ENCODE measurements at places on chromosomes 11 and 22. TPM values are rescaled to one million over a fixed set of nuclear protein-coding genes. Genes with fewer than 3 reads are reported as not detected.

The GNAZ gene
- 0.56 TPM for total RNA-seq

The PTS gene
- 22.6 TPM for total RNA-seq

GRCh38 chr11:1746956-1747752, 3.2 kb downstream of the IFITM10 start:
- no peak overlapping the region for H3K4me3 ChIP-seq
- H3K4me1 ChIP-seq, result peaks cover 14% of the 10 kb centered on the region
- no peaks in the 10 kb centered on the region for H3K36me3 ChIP-seq

The H19 gene
- total RNA-seq, result not detected

The OR5B2 gene
- not detected for total RNA-seq

GRCh38 chr11:1031121-1031899, 5.2 kb downstream of the MUC6 start:
- H3K27ac ChIP-seq, result no peak overlapping the region
- no peaks in the 10 kb centered on the region for H3K4me1 ChIP-seq
- no peak overlapping the region for H3K4me3 ChIP-seq
- H3K27me3 ChIP-seq, result no peaks in the 10 kb centered on the region

GRCh38 chr22:36767035-36767775, 8.7 kb downstream of the IFT27 start:
- peaks cover 4% of the 10 kb centered on the region for H3K36me3 ChIP-seq
- no peak for DNase-seq
- no peak overlapping the region for H3K4me3 ChIP-seq
- no peaks in the 10 kb centered on the region for H3K27me3 ChIP-seq
- peaks cover 3% of the 10 kb centered on the region for H3K4me1 ChIP-seq

DNA sequence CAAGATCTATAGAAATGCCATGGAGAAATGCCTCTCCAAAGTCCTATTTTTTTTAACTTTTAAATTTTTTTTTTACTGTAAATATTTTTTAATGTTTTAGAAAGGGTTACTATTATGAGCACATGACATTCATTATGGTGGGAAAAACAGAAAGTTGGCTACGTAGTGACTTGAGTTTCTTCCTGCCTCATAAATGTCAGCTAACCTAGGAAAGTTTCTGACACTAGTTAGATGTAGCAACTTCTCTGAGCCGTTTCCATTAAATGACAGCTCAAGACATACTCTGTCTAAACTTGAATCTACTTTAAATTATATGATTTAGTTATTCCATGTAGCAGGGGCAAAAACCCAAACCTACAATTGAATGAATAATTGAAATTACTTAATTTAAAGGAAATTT, 18.4 kb upstream of the CTSC start:
- no peaks in the 10 kb centered on the region for H3K36me3 ChIP-seq
- H3K27ac ChIP-seq, result no peak overlapping the region
- no peak for DNase-seq
- H3K4me3 ChIP-seq, result no peak overlapping the region
- peaks cover 54% of the 10 kb centered on the region for H3K4me1 ChIP-seq
- H3K27me3 ChIP-seq, result no peaks in the 10 kb centered on the region

DNA sequence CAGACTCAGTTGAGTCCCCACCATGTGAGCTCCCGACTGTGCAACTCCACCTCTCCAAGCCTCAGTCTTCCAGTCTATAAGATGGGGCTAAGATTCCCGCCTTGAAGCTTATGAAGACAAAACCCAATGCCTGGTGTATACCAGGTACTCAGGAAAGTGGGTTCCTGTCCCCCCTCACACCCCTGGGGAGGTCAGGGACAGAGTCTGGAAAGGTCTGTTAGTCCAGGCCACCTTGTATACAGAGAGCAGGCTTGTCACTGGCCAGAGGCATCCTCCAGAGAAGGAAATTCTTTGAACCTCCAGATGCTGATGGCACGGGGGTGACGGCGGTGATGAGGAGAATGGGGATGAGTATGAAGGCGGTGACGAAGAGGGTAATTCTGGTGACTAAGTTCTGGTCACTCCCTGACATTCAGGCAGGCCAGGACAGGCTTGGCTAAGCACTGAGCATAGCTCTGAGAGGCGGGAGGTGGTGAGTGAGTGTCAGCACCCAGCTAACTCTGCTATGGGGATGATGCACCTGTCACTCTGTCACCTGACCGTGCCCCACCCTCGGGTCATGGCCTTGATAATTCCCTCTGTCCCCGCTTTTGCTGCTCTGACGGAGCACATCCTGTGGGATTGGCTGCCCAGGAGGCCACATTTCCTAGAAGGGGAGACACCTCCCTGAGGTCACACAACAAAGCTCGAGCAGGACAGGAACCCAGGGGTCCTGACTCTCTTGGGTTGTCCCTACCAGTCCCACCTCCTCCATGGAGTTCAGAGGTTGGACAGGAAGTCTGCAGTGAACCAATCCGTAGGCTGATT, 30.9 kb upstream of the CSNK1E start:
- H3K4me3 ChIP-seq, result no peak overlapping the region
- no peaks in the 10 kb centered on the region for H3K36me3 ChIP-seq
- no peaks in the 10 kb centered on the region for H3K4me1 ChIP-seq
- DNase-seq, result no peak
- H3K27ac ChIP-seq, result no peak overlapping the region

The MMP11 gene
- 0.85 TPM for total RNA-seq

GRCh38 chr11:64451856-64452255, 92.9 kb downstream of the RPS6KA4 start:
- H3K36me3 ChIP-seq, result no peaks in the 10 kb centered on the region
- H3K27me3 ChIP-seq, result peaks cover 7% of the 10 kb centered on the region
- H3K4me3 ChIP-seq, result no peak overlapping the region
- H3K27ac ChIP-seq, result no peak overlapping the region

DNA sequence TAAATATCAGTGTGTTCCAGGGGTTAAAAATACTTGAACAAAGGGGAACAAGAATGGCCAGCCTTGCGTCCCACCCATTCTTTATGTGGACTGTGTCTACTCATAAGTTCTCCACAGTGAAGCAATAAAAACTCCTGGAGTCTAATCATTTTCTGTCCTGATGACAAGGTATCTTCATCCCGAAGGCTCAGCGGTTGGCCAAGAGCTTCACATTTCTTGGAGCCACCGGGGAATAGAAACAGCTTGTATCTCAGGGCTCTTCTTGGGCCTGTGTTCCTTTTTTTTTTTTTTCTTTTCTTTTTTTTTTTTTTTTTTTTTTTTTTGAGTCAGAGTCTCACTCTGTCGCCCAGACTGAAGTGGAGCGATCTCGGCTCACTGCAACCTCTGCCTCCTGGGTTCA, 36.8 kb upstream of the ADORA2A start:
- no peaks in the 10 kb centered on the region for H3K27me3 ChIP-seq
- no peak overlapping the region for H3K27ac ChIP-seq
- peaks cover 14% of the 10 kb centered on the region for H3K4me1 ChIP-seq
- DNase-seq, result no peak

DNA sequence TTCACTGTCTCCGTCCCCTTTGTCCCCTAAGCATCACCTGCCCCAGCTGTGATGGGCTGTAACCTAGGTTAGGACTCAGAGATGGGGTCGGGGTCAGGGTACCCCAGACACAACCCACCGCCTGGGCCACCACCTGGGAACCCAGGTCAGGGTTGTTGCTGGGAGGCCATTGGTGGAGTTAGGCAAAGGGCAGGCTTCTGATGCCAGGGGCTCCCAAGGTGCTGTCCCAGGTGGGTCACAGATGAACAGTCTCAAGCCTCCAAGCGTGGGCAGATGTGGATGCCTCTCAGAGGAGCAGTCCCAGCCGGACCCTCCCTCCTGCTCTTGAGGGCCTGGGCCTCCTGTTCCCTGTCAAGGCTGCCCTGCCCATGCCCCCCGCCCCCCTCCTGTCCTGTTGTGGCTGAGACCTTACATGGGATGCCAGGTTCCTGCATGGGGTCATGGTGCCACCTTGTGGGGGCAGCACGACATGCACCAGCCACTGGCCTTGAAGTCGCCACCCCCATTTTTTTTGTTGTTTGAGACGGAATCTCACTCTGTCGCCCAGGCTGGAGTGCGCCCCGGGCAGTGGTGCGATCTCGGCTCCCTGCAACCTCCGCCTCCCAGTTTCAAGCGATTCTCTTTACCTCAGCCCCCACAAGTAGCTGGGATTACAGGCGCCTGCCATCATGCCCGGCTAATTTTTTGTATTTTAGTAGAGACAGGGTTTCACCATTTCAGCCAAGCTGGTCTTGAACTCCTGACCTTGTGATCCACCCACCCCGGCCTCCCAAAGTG, 12.1 kb downstream of the GATD1 start:
- H3K36me3 ChIP-seq, result peaks cover 26% of the 10 kb centered on the region
- no peak overlapping the region for H3K27ac ChIP-seq
- peaks cover 9% of the 10 kb centered on the region for H3K4me1 ChIP-seq

- no peak overlapping the region for H3K4me3 ChIP-seq
- H3K4me1 ChIP-seq, result peaks cover 9% of the 10 kb centered on the region
- no peaks in the 10 kb centered on the region for H3K27me3 ChIP-seq
These were observed 45.3 kb downstream of the RAB6A start for GRCh38 chr11:73715541-73715940.

- H3K36me3 ChIP-seq, result no peaks in the 10 kb centered on the region
- H3K4me3 ChIP-seq, result no peak overlapping the region
- H3K27me3 ChIP-seq, result peaks cover 14% of the 10 kb centered on the region
These were observed 3.4 kb downstream of the SCGB1D4 start for GRCh38 chr11:62295504-62295903.

GRCh38 chr11:18617688-18618341, 16.3 kb downstream of the SPTY2D1 start:
- peaks cover 53% of the 10 kb centered on the region for H3K4me1 ChIP-seq
- H3K4me3 ChIP-seq, result peak overlapping the region; percentile 33
- H3K36me3 ChIP-seq, result peaks cover 20% of the 10 kb centered on the region

GRCh38 chr11:66187453-66187852, 81.0 kb upstream of the RAB1B start:
- H3K27me3 ChIP-seq, result no peaks in the 10 kb centered on the region
- peaks cover 18% of the 10 kb centered on the region for H3K36me3 ChIP-seq
- no peak overlapping the region for H3K4me3 ChIP-seq
- peaks cover 38% of the 10 kb centered on the region for H3K4me1 ChIP-seq
- no peak for DNase-seq

DNA sequence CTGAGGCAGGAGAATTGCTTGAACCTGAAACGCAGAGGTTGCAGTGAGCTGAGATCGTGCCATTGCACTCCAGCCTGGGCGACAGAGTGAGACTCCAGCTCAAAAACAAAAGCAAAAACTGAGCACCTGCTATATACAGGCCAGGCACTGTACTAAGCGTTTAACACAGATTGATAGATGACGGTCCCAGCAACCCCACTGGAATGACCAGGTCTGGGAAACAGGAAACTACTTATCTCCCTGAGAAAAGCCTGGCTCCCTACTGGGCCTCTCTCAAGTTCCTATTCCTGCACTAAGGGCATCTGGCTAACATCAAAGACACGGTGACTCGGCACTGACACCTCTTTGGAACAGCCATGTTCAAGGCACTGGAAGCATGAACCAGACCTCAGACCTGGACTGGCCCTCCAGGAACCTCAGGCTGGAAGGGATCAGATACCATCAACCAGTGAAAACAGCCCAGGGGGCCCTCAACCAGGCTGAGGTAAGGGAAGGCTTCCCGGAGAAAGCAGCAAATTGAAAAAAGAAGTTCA, 16.6 kb downstream of the ARAP1 start:
- peaks cover 7% of the 10 kb centered on the region for H3K36me3 ChIP-seq
- H3K4me1 ChIP-seq, result peaks cover 45% of the 10 kb centered on the region
- peak overlapping the region; percentile 76 for H3K27ac ChIP-seq
- DNase-seq, result no peak
- H3K27me3 ChIP-seq, result no peaks in the 10 kb centered on the region

DNA sequence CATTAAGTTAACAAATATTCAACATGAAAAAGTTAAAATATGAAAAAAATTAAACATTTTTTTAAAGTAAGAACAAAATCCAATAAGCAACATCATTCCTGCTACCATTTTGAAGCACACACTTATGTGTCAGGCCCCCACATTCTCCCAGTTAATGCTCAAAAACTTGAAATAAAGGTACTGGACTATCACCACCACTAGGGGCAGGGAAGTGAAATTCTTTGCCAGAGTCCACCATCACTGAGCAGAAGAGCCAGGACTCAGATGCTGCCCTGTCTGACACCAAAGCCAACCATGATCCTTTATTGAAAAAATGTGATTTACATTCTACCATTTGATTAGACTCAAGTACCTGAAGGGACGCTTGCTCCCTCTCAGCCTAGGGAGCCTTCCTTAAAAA, 39.1 kb downstream of the PITPNB start:
- H3K27ac ChIP-seq, result no peak overlapping the region
- H3K4me1 ChIP-seq, result peaks cover 49% of the 10 kb centered on the region
- DNase-seq, result peak; percentile 7
- peaks cover 20% of the 10 kb centered on the region for H3K36me3 ChIP-seq
- no peaks in the 10 kb centered on the region for H3K27me3 ChIP-seq

DNA sequence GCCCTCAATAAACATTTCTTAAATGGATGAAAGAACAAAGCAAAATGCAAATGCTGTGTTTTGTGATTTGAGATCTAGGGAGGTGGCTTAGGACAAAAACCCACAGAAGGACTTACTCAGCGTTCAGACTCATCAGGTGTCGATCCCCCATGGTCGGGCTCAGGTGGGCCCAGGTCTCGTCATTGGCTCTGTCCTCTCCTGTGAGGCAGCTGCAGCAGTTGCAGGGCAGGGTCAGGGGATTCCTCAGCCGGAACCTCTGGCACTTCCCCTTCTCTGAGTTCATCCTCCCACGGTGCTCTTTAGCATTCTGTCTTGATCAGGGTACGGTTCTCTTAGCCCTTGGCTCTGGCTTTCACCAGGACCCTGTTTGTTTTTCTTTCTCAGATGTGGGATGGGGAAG, 14.0 kb upstream of the ACR start:
- H3K27ac ChIP-seq, result no peak overlapping the region
- no peaks in the 10 kb centered on the region for H3K36me3 ChIP-seq
- H3K4me1 ChIP-seq, result no peaks in the 10 kb centered on the region
- no peak for DNase-seq

DNA sequence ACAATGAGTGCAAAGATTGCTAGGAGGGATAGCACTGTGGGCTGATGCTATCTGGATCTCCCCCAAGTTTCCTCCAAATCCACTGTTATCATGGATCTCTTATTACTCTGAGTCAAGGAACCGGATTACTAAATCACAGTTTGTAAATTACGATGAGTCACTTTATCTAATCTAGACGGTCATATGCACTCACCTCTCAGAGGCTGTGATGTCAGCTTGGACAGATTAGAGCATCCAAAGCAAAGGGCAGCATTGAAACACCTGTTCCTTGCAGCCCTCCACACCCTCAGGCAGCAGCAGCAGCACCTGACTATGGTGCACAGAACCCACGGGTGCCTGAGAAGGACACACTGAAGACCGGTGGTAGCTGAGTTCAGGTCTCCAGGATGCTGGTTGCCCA, 14.0 kb upstream of the POU2AF1 start:
- H3K36me3 ChIP-seq, result no peaks in the 10 kb centered on the region
- no peak overlapping the region for H3K4me3 ChIP-seq
- no peak overlapping the region for H3K27ac ChIP-seq

The POU2AF1 gene
- 4.5 TPM for total RNA-seq

DNA sequence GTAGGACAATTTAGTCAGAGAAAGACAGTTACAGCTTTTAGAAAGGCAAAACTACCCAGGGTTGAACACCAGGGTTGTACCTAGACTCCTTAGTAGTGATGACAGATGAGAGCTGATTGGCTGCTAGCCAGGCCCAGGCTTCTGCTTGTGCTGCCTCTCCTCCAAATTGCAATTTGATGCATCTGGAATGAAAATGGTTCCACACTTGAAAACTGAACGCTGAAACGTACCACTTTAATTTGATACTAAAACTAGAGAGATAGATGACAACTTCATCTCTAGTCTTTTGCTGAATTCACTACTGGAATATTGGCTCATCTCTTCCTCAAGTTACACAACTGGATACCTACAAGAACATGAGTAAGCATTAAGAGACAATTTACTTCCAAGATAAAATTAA, 19.2 kb upstream of the FNBP4 start:
- peaks cover 31% of the 10 kb centered on the region for H3K36me3 ChIP-seq
- no peaks in the 10 kb centered on the region for H3K27me3 ChIP-seq
- no peak for DNase-seq
- H3K4me3 ChIP-seq, result no peak overlapping the region

GRCh38 chr11:17476317-17477083, at the start of gene ABCC8:
Gene ABCC8 (minus strand): TSS chr11:17476845. CDS start chr11:17476776, 69 bp downstream.
- no peaks in the 10 kb centered on the region for H3K4me1 ChIP-seq
- peaks cover 57% of the 10 kb centered on the region for H3K27me3 ChIP-seq
- no peak within 1 kb of the TSS for H3K27ac ChIP-seq
- peak within 1 kb of the TSS; percentile 14 for H3K4me3 ChIP-seq
- no peaks in the 10 kb centered on the region for H3K36me3 ChIP-seq

All from activated CD8-positive, alpha-beta T cell treated with anti-CD3 and anti-CD28 coated beads for 36 hours (primary cell).